ENCODE measurements at places on chromosomes 13 and 19.

GRCh38 chr13:46905249-46905648 is 8.4 kb upstream of the HTR2A start:
- no peak for DNase-seq

DNA sequence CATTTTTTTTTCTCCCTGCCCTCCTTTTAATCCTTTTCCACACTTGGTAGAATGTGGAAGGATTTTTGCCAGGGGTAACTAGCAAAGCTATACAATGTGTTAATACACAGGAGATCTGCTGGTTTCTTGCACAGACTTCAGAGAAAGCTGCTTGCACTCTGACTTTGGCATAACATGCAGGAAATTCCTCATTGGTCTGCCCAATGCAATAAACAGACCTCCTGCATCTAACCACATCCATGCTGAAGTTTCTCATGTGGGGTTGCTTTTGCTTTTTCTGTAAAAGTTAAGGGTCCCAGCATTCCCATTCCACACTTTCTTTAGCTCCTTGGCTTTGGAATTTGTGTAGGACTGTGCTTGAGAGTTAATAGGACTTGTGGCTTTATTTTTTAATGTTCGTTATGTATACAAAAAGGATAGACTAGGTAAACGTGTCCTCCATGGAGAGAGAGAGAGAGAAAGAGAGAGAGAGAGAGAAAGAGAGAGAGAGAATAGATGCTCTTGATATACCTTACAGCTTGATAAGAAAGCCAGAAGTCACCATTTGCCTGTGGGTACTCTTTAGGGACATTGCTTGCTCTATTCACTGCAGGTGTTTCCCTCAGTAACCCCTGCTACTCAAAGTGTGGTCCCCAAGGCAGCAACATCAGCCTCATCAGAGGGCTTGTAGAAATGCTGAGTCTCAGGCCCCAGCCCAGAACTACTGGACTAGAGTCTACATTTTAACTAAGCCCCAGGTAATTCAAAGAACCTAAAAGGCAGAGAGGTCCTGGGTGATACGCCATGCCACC is 170.5 kb downstream of the SHISA2 start:
- DNase-seq, result no peak

DNA sequence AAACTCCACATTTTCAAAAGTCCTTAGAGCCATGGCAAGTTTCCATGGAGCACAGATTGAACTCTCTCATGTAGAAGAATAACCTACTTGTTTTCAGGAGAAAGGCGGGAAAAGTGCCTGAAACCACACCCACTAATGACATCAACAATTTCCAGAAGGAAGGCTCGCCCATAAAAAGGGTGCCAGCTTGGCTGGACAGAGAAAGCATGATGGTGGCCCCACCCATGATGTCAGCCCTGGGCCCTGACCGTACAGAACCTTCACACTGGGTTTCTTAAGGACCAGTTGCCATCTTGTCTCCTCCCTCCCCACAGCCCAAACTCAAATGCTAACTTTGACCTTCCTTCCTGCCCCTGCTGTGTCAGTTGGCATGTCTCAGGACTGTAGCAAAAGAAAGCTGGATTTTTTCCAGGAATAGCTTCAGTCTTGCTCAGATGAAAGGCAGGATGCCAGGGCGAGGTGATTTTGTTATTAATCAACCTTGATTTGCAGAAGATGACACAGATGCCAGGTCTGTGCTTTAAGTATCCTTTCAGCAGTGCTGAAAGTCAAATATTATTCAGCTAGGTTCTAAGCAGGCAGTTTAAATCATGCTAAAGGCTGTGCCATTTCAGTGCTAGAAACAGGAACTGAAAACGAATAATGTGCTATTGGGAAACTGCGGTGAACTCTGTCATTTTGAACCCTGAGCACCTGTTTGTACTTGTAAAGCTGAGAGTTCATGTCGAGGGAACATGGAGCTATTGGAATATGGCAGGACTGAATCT is 89.5 kb upstream of the RFC3 start:
- peak; percentile 65 for DNase-seq

GRCh38 chr13:28622286-28622685 is 36.6 kb upstream of the POMP start:
- DNase-seq, result peak; percentile 55

GRCh38 chr13:29902632-29903305 is 52.4 kb upstream of the UBL3 start:
- no peak for DNase-seq

GRCh38 chr19:52946322-52947310 is 16.1 kb downstream of the ZNF816 start:
- DNase-seq, result peak; percentile 79

- DNase-seq, result no peak
Measured at GRCh38 chr13:93635616-93636032, 409.0 kb downstream of the GPC6 start.

GRCh38 chr19:40139533-40140287 is 49.0 kb upstream of the ZNF780A start:
- no peak for DNase-seq

- no peak for DNase-seq
Measured at GRCh38 chr19:42412227-42412626, 15.0 kb downstream of the LIPE start.
